CD8-positive, alpha-beta memory T cell (primary cell): ENCODE measurements at places on chromosomes 5 and 9.

- no peak for DNase-seq
Observed at GRCh38 chr9:19255821-19256220, 25.3 kb downstream of the DENND4C start.

- no peak for DNase-seq
Observed at GRCh38 chr9:28909526-28909925, 1336.2 kb upstream of the C9orf72 start.

DNA sequence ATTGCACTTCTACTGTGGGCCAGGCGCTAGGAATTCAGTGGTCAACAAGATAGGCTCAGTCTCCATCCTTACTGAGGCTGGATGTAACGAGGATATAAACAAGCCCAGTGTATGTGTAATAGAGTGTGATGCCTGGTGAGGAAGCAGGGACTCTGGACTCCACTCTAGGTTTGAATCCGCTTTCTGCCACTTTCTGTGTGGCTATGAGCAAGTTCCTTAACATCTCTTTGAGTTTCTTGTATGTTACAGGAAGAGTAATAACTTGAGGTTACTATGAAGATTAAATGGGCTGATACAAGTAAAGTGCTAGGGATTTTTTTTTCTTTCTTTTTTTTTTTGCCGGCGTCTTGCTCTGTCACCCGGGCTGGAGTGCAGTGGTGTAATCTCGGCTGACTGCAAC is 12.4 kb downstream of the DOCK2 start:
- DNase-seq = no peak

DNA sequence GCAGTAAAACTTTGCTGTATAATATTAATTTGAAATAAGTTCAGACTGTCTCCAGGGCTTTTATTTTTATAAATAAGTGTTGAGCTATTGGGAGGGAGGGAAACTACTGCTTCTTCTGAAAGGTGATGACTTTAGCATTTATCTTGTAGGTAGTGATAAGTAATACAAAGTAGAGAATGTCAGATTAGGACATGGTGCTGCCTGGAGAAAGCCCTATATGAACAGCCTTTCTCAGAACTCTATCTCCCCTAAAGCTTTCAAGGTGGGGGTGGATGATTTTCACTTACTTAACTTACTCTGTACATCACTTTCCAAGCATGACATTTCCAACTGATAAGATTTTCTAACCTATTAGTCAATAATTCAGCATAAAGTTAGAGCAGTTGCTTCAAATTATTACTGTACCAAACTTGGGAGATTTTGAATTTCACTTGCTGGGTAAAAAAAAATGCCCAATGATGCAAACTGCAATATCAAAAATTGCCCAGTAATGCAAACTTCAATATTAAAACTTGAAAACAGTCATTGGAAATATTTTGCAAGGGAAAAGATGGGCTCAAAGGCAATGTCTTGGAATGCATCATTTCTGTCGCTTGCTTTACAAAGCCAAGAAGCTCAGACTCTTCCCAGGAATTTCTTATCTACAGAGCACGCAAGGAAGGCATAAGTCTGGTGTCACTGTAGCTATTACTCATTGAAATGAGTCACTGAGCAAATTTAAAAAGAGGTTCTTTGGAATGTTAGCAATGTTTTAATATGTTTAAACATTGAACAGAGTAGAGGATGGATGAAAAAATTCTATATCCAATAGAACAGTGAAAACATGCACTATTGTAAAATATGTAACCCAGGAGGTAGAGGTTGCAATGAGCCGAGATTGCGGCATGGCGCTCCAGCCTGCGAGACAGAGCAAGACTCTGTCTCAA is 569.5 kb downstream of the PSAT1 start:
- DNase-seq = no peak

DNA sequence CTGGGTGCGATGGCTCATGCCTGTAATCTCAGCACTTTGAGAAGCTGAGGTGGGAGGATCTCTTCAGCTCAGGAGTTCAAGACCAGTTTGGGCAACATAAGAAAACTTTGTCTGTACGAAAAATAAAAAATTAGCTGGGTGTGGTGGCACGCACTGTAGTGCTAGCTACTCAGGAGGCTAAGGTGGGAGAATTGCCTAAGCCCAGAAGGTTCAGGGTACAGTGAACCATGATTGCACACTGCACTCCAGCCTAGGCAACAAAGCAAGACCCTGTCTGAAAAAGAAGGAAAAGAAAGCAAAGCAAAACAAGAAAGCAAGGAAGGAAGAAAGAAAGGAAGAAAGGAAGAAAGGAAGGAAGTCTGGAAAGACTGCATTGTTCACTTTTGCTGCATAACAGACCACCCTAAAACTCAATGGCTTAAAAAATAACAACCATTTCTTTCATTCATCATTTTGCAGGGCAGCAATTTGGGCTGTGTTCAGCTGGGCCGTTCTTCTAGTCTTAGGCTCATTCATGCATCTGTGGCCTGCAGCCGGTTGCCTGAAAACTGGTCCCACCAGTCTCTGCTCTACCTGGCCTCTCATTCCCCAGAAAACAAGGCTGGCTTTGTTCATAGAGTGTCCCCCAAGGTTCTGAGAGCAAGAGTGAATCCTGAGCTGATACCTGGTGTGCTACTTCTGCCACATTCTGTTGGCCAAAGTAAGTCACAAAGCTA is 82.4 kb upstream of the MIER3 start:
- no peak for DNase-seq

DNA sequence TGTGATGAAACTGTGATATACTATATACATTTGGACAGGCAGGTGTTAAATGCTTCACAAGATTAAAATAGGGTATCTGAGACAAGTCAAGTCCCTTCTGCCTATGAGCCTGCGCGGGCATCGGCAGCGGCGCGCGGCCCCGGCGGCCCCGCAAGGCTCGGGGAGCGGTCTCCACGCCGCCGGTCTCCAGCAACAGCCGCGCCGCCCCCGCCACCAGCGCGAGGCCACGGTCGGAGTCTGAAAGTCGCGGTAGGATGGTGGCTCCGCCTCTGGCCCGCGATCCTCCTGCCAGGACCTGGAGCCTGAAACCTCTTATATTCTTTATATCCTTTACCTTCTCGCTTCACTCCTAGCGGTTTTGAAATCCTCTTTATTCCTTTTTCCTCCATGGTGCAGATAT is 99.4 kb downstream of the INSL6 start:
- DNase-seq = no peak

DNA sequence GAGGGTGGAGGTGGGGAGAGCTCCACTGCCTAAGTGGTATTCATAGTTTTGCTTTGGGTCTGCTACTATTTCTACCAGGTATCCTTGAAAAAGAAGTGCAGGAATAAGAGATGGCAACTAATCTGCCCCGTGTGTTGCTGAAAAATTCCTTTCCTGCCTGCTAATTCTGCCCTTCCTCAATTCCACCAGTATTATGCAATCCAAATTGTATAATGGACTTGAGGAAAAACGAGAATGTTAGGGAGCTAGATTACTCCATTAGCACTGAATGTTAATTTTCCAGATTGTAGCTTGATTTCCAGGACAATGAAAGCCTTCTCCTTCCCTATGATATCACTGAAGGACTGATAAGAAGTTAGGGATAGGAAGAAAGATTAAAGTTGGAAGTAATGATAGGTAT is 16.9 kb downstream of the ADAM19 start:
- DNase-seq = no peak

DNA sequence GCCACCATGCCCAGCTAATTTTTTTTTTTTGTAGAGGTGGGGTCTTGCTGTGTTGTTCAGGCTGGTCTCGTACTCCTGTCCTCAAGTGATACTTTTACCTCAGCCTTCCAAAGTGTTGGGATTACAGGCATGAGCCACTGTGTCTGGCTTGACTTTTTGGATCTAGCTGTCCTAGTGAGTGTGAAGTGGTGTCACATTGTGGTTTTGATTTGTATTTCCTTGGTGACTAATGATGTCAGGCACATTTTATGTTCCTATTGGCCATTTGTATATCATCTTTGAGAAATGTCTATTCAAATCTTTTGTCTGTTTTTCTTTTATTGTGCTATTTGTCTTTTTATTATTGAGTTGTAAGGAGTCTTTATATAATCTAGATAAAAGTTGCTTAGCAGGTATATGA is 53.5 kb upstream of the MCCC2 start:
- no peak for DNase-seq

GRCh38 chr9:79111653-79112052 is 460.1 kb upstream of the TLE4 start:
- DNase-seq = no peak

DNA sequence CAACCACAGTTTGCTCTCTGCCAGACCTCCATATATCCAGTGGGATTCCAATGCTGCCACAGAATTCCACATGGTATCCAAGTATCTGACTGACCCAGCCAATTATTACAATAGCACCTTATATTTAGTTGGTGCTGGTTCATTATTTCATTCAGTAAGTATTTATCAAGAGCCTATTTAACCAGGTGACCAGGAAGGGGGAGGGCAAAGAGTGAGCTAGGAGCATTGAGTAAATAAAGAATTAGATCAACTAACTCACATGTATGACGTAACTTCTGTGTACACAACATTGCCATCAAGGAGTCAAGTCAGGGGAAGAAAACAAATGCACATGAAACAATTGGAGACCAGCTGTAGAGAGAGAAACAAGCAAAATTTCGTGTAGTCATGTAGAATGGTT is 207.1 kb upstream of the PAPPA start:
- no peak for DNase-seq

DNA sequence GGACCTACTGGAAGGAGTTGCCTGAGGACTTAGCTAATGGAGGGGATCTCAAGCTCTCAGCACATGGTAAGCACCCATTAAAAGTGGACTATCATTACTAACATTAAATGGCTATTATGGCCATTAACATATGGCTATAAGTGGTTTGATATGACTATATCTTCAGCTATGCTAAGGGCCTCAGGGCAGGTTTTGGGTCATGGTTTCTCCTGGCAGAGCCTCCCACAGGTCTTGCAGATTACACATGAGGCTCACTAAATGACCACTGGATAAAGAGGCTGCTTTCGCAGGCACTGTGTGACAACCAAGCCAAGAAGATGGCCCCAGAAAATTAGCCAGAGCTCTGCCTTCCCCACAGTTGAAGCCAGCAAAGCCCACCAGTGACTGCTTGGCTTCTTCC is 15.4 kb downstream of the CCNJL start:
- DNase-seq = no peak

- no peak for DNase-seq
Observed at GRCh38 chr5:53424686-53425615, 55.5 kb upstream of the FST start.

GRCh38 chr5:153823036-153823435 is 215.7 kb downstream of the FAM114A2 start:
- no peak for DNase-seq

- DNase-seq = no peak
Observed at GRCh38 chr5:143836161-143836725, 24.3 kb downstream of the HMHB1 start.

DNA sequence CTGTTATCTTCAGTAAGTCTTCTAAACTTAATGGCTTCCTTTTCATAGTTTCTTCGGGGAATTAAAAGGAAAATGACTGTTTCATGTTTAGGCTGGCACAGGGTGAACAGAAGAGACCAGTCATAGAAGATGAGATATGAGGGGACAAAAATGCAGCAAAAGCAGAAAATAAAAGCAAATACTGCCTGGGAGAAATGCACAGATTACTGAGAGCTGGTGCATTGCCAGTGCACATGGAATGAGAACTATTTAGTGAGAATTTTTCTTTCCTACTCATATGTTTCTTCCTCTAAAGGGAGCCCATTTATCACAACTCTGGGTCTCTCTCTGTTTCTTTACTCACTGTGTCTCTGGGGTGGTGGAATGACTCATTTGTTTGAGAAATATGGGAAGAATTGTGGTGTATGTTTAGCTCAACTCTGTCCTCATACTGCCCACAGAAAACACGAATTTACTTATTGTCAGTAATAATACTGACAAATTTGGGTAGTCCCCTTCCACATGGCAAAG is 25.9 kb upstream of the ANKRD55 start:
- no peak for DNase-seq

DNA sequence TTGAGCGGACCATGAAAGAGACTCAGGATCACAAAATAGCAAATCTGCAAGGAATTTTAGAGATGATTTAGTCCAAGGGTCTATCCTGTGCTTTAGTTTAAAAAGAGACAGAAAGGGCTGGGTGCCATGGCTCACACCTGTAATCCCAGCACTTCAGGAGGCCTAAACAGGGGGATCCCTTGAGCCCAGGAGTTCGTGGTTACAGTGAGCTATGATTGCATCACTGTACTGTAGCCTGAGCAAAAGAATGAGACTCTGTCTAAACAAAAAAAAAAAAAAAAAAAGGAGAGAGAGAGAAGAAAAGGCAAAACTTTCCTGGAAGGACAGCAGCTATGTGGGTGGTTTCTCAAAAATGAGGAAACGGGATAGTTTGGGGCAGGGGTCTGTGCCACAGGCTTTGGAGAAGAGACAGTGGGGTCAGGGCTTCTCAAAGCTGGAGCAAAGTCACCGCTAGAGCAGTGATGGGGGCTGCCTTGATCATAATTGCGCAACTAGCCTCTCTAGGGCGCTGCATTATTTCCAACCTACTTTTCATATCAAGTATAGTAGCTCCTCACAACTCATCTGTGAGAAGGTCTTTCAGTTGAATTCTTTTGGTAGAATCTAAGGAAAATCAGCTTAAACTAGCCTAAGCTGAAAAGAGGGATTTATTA is 8.5 kb upstream of the ANKH start:
- no peak for DNase-seq

GRCh38 chr5:116754556-116754955 is 179.9 kb upstream of the SEMA6A start:
- DNase-seq = no peak

GRCh38 chr9:34578241-34579103 is 11.1 kb downstream of the CNTFR start:
- no peak for DNase-seq

DNA sequence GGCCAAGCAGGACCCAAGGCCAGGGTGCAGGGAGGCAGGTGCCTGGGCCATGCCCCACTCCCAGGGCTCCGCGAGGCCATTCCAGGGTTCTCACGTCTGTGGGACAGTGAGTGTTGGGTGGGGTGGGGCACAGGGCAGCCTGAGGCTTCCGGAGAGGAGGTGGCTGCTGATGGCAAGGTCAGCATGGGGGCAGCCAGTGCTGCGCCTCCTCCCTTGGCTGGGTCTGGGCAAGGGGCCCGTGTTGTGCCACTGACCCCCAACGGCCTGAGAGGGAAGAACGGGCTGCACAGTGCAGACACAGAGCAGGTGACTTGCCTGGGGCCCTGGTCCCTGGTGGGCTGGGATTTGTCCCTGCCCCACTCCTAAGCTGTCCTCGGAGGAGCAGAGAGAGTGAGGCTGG is 82.1 kb downstream of the RXRA start:
- no peak for DNase-seq

DNA sequence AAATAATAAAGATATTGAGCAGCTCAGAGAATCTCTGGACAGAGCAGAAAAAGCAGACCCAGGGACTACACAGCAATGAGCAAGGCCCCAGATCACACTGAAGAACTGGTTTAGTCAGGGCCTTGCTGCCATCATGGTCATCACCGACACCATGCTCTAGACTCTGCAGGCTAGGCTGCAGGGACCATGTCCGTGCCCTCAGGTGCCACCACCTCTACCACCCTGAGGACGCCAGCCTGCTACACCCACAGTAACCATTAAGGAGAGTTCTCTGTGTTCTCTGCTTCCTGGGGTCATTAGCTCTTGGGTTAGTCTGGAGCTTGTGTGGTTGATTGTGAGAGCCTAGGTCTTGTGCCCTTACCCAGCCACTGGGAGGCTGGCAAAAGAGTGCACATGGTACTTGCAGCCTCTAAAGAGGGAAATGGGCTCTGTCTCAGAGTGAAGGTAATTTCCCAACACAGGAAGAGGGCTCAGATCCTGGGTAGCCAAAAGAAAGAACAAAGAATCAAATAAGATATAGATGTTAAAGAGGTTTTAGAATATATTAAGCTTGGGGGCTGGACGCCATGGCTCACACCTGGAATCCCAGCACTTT is 31.9 kb upstream of the JADE2 start:
- no peak for DNase-seq
